IPS DF 19.7 (cell line): ENCODE measurements at places on chromosomes 6 and 20.

GRCh38 chr6:137015943-137016342, 28.8 kb downstream of the IL20RA start:
- no peak for DNase-seq

GRCh38 chr6:29834564-29835436, 7.2 kb downstream of the HLA-G start:
- no peak for DNase-seq

DNA sequence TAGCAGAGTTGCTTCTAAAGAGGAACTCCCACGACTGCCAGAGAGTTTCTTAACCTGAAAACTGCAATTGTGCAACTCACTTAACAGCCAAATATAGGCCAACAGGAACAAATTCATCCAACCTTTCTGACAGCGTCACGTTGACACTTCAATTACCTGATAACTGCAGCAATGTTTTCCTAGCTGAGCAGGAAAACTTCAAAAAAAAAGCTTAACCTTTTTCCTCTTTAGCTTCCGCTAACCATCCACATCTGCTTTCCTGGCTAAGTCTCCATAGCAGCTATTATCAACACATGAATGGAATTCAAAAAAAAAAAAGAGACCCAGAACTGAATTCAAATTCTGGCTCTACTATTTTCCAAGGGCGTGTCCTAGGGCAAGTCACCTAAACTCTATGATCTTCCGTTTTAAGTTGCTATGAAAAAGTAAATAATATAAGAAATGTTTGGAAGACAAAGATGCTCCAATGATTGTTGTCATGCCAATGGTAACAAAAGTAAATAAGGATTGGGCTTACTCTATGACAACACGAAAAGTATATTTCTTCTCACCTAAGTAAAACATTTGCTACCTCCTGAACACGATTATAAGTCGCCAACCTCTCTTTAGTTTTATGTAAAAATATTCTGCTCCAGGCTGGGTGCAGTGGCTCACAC, 524.6 kb upstream of the JARID2 start:
- DNase-seq, result no peak

DNA sequence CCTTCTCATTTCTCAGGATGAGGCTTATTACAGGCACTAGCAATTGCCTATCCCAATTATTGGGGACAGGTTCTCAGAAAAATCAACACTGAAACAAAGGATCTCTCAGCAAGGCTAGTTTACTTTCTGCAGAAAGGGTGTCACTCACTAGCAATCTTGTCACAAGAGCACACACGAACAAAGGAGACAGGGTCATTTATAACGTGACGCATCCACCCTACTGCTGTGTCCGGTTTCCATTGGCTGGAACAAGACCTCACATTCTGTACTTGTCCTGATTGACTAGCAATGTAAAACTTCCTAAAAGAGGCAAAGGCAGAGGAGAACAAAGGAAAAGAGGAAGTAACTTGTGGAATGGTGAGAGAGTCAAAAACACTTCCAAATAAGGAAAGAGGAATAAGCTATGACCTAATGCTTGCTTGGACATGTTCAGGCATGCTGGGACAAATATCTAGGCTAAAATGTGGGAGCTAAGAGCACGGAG, 160.2 kb upstream of the STXBP5 start:
- DNase-seq, result no peak

DNA sequence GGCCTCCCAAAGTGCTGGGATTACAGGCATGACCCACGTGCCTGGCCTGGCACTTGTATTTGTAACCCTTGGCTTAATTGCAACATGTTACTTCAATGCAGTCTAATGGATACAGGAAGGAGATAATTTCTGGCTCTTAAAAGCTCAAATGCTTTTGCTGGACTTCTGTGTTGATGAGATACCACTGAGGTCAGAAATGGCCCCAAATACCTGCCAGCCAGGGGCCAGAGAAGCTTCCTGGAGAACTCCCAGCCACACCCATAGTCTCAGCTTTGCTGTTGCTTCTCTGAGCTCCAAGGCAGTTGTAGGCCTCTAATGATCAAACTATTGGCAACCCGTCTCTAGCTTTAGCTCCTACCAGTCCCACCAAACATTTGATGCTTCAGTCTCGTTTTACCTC, 14.2 kb upstream of the ZNFX1 start:
- DNase-seq, result no peak

DNA sequence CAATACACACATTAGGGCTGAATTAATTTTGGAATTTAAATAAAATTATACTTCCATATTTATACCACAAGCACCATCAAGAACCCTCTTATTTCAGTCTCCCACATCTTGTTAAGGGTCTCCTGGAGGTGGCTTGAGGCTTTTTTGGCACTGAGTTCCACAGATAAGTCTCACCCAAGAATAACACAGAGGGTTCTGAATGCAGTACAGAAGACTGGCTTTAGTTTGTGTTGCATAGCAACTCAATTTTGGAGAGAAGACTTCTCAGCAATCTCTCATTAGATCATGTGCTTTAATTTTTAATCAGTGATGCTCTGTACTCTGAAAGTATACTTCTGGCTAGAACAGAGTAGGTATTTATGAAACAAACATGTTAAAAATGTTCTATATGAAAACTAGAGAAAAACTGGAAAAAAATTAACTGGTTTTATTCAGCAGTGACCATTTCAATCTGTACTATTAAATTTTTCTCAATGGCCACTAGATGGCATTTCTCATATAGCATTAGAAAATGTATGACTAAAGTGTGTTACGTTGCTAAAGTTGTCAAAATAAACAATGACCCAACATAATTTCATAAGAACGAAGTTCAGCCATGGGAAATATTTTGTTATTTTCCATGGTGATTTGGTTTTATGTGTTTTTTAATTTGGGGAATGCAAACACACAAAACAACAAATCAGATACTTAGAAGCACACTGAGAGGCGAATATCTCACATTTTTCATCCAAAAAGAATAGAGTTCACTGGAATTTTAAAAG, 32.7 kb upstream of the MAP7 start:
- DNase-seq, result no peak

GRCh38 chr20:61912665-61913422, 152.8 kb downstream of the TAF4 start:
- no peak for DNase-seq

DNA sequence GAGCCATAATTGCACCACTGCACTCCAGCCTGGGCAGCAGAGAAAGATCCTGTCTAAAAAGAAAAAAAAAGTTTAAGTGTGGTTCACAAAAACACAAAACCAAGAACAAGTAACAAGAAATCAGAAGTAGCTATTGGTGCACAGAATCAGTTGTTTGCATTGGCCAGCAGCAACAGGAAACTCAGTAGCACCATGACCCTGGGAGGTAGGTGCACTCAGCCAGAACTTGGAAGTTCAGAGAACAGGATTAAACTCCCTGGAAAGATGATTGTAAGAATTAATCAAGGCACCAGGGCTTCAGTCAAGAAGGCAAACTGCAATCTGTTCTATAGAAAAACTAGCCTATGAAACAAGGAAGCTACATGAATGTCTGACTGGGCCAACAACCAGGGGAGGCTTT, 267.9 kb downstream of the COL12A1 start:
- DNase-seq, result no peak

GRCh38 chr6:119234457-119234856, 115.1 kb downstream of the MAN1A1 start:
- no peak for DNase-seq

DNA sequence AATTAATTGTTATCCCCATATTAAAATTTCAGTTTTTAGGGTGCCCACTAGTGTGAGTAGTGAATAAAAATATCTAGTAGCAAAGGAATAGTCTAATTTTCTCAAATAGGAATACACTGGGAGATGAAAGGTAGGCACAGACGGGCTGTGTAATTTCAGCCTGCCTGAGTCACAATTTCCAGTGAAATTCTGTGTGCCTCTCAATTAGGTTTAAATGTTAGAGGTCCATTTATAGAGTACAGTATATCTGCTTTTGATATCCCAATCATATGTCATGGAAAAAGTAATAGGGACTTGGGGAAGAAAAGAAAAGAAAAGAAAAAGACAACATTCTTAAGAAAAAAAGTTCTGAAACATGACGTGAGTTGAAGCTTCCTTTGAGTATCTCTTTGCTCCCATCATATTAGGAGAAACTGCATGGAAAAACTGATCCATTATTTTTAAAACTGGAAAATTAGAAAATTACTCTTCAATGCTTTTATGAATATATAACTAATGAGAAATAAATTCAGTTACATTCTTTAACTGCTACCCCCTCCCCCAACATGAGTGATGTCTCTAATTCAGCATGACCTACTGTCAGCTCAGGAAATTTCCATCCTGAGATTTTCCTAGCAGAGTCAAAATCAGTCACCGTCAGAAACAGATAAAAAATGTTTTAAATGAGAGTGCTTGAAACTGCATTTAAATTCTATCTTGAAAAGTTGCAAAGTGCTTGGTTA, 473.8 kb upstream of the HSF2 start:
- no peak for DNase-seq

GRCh38 chr6:12546410-12547002, 170.1 kb upstream of the PHACTR1 start:
- DNase-seq, result no peak
